ENCODE measurements at places on chromosomes 16 and 17. TPM values are rescaled to one million over a fixed set of nuclear protein-coding genes. Genes with fewer than 3 reads are reported as not detected.

GLP2R gene
- total RNA-seq, result 0.91 TPM

CHST5 gene
- total RNA-seq, result not detected

SLC5A11 gene
- not detected for total RNA-seq

MRPS7 gene
- 90.2 TPM for total RNA-seq

SCO1 gene
- total RNA-seq, result 45.6 TPM

MEFV gene
- 0.21 TPM for total RNA-seq

RBFOX1 gene
- total RNA-seq, result not detected

MYOCD gene
- total RNA-seq, result 2.5 TPM

GINS3 gene
- total RNA-seq, result 18.6 TPM

KRT27 gene
- total RNA-seq, result not detected

KRT20 gene
- not detected for total RNA-seq

JPH3 gene
- total RNA-seq, result 7.4 TPM

MFAP4 gene
- total RNA-seq, result 0.69 TPM

AURKB gene
- total RNA-seq, result 136 TPM

PARN gene
- 51.1 TPM for total RNA-seq

MMP2 gene
- total RNA-seq, result 143 TPM

HCRT gene
- total RNA-seq, result not detected

IGSF6 gene
- total RNA-seq, result not detected

NHLRC4 gene
- total RNA-seq, result 0.17 TPM

GRCh38 chr17:61984821-61985220 lies 57.0 kb upstream of the INTS2 start:
- DNase-seq, result no peak

GRCh38 chr16:76780556-76780955 lies 410.4 kb upstream of the MON1B start:
- DNase-seq, result no peak

- DNase-seq, result no peak
These were observed 31.8 kb downstream of the HASPIN start for GRCh38 chr17:3755335-3756030.

GRCh38 chr17:4135489-4135888 lies 7.3 kb downstream of the ZZEF1 start:
- no peak for DNase-seq

DNA sequence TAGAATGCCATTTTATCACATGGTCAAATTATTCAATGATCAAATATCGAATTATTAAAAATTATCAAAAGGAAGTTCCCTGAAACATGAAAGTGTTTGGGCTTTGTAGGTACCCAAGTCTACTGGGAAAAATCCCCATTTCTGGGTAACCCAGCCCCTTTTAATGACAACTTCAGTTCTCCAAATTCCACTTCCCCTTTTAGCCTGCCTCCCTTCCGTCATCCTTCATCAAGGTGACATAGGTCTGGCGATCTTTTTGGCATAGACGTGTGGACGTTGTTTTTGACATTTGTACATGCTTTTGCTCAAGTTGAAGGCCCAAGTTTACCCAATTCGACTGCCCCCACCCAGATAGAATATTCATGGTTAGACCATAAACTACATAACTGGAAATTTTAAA lies 660.9 kb downstream of the MAF start:
- no peak for DNase-seq

GRCh38 chr16:87966064-87966645 lies 14.9 kb downstream of the BANP start:
- no peak for DNase-seq

- DNase-seq, result no peak
These were observed 35.5 kb downstream of the GAN start for GRCh38 chr16:81350306-81350615.

DNA sequence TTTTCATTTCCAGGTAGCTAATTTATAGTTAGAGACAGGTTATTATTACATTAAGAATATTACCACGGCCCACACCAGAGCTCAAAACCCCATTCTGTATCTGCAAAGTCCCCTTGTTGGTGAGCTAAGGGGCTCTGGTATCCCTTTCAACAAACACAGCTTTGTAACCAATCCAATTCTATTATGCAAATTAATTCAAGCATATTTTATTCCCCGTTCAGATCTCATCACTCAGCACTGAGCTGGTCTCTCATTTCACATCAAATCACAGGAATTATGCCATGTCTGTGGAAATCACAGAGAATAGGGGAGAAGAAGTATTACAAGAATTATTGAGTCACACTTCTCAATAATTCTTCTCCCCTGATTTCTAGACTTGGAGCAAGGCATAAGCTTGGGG lies 111.7 kb downstream of the CDH11 start:
- no peak for DNase-seq

GRCh38 chr16:17266608-17267313 lies 204.0 kb downstream of the XYLT1 start:
- no peak for DNase-seq

DNA sequence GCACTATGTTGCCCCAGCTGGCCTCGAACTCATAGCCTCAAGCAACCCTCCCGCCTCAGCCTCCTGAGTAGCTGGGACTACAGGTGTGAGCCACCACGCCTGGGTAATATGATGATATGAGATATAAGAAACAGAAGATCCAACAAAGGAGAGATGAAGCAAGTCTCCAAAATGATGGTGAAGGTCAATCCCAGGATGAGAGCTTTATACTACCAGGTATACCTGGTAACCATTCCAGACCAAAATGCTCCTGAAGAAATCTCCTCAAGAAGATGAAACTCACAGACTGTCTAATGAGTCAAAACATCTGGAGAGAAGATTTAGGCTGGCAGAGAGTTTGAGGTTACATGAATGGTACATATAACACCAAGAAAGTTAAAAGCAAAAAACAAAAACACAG lies 24.5 kb downstream of the INTS2 start:
- no peak for DNase-seq

- peak; percentile 56 for DNase-seq
These were observed 1.3 kb downstream of the FOXC2 start for GRCh38 chr16:86567701-86568581.

GRCh38 chr16:85751698-85752501 lies 1.0 kb upstream of the C16orf74 start:
- DNase-seq, result no peak

DNA sequence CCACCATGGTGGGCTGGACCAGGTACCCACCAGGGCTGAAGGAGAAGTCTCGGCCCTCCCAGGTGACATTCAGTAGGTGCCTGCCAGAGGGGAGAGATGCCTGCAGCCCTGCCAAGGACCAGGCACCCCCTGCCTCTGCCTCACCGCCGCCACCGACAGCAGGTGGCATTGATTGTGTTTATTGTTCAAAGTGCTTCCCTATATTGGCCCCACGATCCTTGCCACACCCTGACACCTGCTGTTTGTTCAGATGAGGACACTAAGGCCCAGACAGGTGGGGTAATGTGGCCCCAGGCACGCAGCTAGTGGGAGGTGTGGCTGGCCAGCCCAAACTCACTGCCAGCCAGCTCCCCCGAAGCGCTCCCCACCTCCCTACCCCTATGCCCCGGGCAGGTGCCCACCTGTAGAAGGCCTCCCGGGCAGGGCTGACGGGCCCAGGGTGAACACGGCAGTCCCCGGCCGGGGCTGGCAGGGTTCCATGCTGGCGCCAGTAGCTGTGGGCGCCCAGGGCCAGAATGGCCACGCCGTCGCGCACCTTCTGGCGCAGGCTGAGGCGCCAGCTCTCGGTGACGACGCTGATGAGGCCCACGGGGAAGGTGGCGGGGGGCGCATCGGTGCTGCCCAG lies 8.0 kb downstream of the GRIN2C start:
- DNase-seq, result no peak

DNA sequence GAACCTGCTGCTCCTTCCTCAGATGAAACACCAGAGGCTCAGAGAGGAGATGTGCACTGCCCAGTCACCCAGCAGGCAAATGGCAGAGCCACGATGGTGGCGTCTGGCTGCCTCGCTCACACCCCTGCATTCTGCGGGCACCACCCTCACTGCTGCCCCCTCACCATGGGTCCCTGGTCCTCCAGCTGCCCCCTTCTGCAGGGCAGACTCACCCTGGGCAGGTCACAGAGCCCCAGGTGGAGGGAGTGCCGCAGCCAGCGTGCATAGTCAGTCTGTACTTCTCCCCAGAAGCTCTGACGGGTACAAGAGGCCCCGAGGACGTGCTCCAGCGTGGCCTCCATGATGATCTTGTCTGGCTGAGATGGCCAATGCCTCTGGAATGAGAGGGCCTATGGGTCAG lies 52.9 kb downstream of the RMI2 start:
- no peak for DNase-seq

DNA sequence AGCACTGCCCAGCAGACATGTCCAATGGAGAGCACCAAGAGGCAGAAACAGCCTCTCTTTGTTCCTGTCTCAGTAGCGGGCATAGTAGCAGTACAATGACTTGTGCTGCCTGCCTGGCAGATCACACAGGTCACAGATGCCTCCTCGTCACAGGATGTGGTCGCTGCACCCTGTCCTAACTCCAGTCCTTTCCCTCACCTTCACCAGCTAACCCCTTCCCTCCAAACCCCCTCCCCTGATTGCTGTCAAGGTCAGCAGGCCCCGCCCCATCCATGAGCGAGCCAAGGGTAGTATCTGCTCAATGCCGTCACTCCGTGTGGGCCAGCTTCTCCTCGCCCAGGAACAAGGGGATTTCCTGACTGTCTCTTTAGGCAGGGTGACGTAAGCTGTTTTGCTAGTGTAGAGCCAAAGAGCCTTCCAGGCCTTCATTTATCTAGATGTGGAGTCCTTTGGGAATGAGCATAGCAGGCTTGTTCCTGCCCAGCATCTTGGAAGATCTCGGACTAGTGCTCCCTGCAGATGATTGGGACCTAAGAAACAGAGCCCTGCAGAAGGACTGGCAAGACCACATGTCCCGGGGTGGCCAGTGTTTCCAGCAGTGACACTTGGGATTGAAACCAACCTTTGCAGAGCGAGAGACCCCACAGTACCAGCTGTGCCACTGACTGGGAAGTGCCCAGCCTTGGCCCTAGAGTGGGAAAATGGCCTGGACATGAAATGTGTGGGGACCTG lies 75.9 kb upstream of the TNRC6C start:
- peak; percentile 93 for DNase-seq

GRCh38 chr17:14593956-14594355 lies 293.1 kb downstream of the HS3ST3B1 start:
- no peak for DNase-seq

- peak; percentile 38 for DNase-seq
These were observed 1.9 kb downstream of the CIITA start for GRCh38 chr16:10878644-10879501.

GRCh38 chr16:56547949-56548567 lies 16.8 kb upstream of the MT4 start:
- DNase-seq, result no peak

DNA sequence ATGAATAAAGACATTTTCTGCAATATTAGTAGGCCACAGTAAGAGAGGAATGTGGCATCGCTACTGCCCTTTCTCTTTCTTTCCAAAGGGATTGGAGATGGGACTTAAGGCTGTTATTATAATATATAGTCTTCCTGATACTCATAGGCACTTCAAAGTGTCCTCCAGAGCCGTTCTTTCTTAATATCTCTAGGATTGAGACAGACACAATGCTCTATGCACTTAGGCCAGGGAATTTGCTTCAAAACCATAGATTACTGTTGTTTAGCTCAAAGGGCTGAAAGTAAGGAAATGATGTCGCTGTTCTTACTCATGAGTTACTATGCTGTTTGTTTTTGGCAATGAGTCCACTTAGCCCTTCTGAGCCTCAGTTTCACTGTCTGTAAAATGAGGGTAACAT lies 590.5 kb downstream of the CDH11 start:
- DNase-seq, result no peak

GRCh38 chr16:85243308-85243707 lies 131.0 kb upstream of the CIBAR2 start:
- no peak for DNase-seq

GRCh38 chr17:67532326-67532871 lies 155.3 kb downstream of the PITPNC1 start:
- no peak for DNase-seq

GRCh38 chr16:55817236-55817912 lies 15.5 kb downstream of the CES1 start:
- no peak for DNase-seq

DNA sequence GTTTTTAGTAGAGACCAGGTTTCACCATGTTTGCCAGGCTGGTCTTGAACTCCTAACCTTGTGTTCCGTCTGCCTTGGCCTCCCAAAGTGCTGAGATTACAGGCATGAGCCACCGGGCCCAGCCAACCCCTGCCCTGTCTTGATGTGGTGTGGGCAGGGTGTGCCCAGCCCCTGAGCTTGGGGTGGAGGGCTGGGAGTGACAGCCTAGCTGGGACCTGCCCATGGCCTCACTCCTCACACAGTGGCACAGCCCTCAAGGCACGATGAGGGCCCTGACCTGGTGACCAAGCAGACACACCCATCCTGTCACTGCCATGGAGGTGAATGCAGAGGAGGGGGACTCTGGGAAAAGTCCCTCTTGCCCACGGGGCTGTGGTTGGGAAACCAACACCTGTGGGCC lies 3.0 kb downstream of the IL32 start:
- DNase-seq, result no peak

DNA sequence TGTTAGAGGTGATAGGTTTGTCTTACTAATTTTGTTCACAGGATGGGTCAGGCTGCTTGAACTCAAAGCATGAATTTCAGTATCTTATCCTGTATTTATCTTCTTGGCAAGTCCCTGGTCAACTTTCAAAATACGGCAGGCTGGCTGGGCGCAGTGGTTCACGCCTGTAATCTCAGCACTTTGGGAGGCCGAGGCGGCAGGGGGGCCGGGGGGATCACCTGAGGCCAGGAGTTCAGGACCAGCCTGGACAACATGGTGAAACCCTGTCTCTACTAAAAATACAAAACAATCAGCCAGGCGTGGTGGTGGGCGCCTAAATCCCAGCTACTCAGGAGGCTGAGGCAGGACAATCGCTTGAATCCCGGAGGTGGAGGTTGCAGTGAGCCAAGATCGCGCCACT lies 25.0 kb upstream of the RSL1D1 start:
- DNase-seq, result no peak

Data from Daoy (cell line).